Activated CD8-positive, alpha-beta memory T cell treated with anti-CD3 and anti-CD28 coated beads, Interleukin-2, amount 10 ng/mL, durations not matched to agents 7 days and 5 days (primary cell): ENCODE measurements at places on chromosomes 6 and 20.

GRCh38 chr6:30752157-30752927, 8.0 kb upstream of the IER3 start:
- DNase-seq, result no peak

- DNase-seq, result no peak
Measured at GRCh38 chr20:41308290-41308711, 9.2 kb downstream of the ZHX3 start.

- peak; percentile 72 for DNase-seq
Measured at GRCh38 chr20:59253779-59254319, 46.6 kb upstream of the EDN3 start.

GRCh38 chr20:25242231-25242630, 5.7 kb upstream of the PYGB start:
- DNase-seq, result no peak

- DNase-seq, result no peak
Measured at GRCh38 chr20:23269954-23270353, 80.6 kb upstream of the NXT1 start.

GRCh38 chr6:151241853-151242252, 2.1 kb downstream of the AKAP12 start:
- DNase-seq, result no peak

GRCh38 chr6:169700296-169700695, 1.5 kb downstream of the WDR27 start:
- no peak for DNase-seq

- no peak for DNase-seq
Measured at GRCh38 chr6:6452002-6452401, 131.5 kb upstream of the F13A1 start.

DNA sequence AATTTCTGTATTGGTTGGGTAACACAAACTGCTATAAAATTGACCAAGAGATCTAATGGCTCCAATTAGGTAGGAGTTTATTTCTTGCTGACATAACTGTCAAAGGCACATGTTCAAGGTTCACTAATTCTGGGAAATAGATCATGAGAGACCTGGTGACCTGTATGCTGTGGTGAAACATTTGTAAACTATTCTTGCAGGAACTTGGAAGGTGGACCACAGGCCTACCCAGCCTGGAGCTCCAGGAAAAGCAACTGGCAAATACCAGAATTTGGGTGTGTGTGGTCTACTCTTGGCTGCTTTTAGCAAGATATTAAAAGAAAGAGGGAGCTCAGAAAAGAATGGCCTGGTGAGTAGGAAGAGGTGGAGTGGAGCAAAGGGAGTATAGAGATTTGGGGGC, 184.6 kb downstream of the QKI start:
- DNase-seq, result no peak

DNA sequence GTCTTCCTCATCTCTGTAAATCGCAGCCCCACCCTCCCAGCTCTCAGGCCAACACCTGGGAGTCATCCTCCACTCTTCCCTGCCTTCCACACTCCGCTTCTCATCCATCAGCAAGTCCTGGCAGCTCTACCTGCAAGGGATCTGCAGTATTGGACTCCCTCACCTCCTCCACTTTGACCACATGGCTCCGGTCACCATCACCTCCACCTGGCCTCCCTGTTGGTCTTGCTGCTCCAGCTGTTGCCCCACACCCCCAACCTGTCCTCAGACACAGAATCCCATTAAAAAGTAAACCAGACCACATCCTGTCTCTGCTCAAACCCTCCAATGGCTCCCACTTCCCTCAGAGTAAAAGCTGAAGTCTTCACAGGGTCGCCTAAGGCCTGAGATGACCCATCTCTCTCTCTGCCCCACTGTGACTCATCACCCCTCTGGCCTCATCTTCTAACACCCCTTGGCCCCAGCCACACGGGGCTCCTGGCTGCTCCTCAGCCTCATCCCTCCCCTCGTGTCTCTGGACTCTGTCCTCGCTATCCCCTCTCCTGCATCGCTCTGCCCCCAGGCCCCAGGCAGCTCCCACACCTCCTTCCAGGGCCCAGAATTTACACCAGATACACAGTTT, 185.1 kb upstream of the SULF2 start:
- DNase-seq, result no peak

DNA sequence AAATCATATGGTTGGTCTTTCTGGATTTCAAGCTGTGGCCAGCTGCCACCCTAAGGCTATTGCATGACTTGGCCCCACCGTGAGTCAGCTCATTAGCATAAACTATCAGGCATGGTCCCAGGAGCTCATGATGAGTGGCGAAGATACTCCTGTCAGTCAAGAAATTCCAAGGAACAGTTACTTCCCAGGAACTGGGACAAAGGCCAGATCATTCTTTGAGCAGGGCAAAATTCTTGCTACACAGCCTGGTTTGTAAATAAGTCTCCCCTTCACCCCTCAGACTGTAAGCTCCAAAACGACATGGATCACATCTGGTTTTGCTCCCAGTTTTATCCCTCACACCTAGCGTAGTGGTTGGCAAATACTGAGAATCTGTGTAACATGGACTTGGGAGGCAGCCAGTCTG, 33.0 kb upstream of the KIAA1586 start:
- DNase-seq, result no peak

DNA sequence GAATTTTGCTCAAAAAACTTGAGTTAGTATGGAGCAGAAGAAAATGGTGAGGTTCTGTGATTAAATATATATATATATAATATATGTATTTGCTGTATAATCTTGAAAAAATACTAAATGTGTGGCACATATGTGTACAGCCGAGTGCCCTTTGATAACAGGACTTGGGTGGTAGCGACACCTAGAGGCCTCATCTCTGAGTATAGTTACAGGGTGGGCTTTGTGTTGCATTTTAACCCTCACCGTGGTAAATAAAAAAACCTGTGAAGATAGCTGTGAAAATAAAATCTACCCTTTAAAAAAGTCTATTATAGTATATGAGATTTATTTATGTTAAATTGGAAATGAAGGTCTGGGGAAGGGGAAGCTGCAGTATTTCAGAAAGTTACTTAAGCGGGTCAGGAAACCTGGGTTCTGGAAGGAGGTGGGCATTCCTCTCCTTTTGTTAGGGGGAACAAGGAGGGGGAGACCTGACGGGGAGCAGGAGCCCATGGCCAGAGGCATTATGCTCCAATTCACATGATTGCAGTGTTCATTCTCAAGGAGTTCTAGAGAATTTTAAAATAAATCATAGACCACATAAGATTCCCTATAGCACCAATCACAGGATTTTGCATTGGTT, 82.7 kb downstream of the SH3BGRL2 start:
- peak; percentile 46 for DNase-seq

DNA sequence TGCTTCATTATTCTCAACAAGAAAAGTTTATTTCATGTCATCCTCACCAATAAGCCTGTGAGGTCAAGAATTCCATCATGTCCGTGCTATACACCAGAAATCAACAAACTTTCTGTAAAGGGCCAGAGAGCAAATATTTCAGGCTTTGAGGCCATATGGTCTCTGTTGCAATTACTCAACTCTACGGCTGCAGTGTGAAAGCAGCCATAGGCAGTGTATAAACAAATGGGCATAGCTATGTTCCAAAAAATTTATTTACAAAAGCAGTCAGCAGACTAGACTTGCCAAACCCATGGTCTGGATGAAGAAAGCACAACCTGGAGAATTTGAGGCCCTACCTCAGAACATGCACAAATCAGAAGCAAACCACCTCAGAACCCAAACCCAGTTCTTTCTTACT, 118.5 kb downstream of the PCSK2 start:
- DNase-seq, result no peak

GRCh38 chr6:142152746-142153145, 5.7 kb downstream of the VTA1 start:
- no peak for DNase-seq

GRCh38 chr6:143400258-143401067, 50.0 kb downstream of the ADAT2 start:
- no peak for DNase-seq

DNA sequence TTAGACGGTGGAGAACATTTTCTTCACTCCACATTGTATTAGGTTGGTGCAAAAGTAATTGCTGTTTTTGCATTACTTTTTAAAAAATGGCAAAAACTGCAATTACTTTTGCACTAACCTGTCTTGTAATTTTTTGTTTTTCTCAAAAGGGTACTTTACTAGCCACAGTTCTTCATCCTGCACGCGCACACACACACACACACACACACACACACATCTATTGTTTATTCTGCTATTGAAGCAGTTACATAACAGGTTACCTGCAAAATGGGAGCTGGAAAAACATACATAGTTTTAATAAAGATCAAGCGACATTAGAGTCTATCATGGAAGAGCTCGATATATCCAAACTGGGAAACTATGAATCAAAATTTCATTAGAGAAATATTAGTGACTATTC, 235.2 kb downstream of the SIM1 start:
- no peak for DNase-seq

DNA sequence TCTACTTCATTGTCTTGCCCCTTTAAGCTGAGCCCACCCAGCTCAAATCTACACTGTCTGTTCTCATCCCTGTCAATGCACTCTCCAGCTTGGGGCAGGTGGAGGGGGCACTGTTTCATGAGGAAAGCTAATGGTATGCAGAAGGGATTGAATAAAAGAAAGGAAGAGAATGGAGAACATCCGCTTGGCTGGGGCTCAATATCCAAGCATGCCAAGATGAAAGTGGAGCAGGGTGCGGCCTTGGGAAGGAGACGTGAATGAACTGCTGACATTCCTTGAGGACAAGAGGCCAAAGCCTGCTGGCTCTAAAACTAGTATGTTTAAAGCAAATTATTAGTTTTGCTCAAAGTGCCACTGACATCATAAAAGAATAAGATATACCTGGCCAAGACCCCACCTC, 24.2 kb downstream of the AKAP12 start:
- DNase-seq, result no peak

GRCh38 chr20:18090044-18090443, 32.3 kb upstream of the OVOL2 start:
- no peak for DNase-seq

- DNase-seq, result no peak
Measured at GRCh38 chr6:17585766-17586490, 14.2 kb upstream of the FAM8A1 start.

GRCh38 chr6:7008451-7008988, 99.2 kb upstream of the RREB1 start:
- DNase-seq, result no peak

- no peak for DNase-seq
Measured at GRCh38 chr6:15368186-15368585, 122.3 kb downstream of the JARID2 start.

GRCh38 chr20:35005463-35005961, 49.8 kb downstream of the MYH7B start:
- no peak for DNase-seq

GRCh38 chr20:10672624-10673127, 1.1 kb downstream of the JAG1 start:
- DNase-seq, result peak; percentile 75

- no peak for DNase-seq
Measured at GRCh38 chr6:46734867-46735719, at the start of gene PLA2G7. Gene PLA2G7, minus strand, starts transcription at chr6:46735375. Its CDS starts 12,484 bp downstream, at chr6:46722891.

DNA sequence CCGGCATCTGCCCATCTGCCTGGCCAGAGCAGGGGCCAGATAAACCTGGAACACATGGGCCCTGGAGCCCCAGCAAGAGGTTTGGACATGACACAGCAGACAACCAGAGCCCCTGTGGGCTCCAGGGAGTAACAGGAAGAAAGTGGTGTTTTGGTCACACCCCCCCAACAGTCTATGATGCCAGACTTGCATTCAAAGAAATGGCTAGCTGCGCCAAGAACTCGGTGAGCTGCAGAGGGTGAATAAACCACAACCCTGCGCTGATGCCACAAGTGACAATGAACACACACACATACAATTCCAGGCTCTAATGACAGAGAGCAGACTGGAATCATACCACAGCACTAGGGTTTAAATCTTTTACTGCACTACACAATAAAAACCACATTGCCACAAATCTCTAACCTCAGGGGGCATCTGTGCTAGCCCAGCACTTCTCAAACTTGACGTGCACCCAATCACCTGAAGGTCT, 34.0 kb downstream of the TRERF1 start:
- DNase-seq, result peak; percentile 92

GRCh38 chr6:43318011-43318410, 9.4 kb upstream of the CRIP3 start:
- DNase-seq, result no peak

- no peak for DNase-seq
Measured at GRCh38 chr6:11978169-11978987, 33.7 kb upstream of the HIVEP1 start.

- DNase-seq, result no peak
Measured at GRCh38 chr6:157660414-157660813, 162.6 kb upstream of the SNX9 start.

- DNase-seq, result no peak
Measured at GRCh38 chr6:57342148-57342669, 24.8 kb downstream of the PRIM2 start.

GRCh38 chr20:61121661-61122060, 130.4 kb upstream of the CDH4 start:
- DNase-seq, result no peak

DNA sequence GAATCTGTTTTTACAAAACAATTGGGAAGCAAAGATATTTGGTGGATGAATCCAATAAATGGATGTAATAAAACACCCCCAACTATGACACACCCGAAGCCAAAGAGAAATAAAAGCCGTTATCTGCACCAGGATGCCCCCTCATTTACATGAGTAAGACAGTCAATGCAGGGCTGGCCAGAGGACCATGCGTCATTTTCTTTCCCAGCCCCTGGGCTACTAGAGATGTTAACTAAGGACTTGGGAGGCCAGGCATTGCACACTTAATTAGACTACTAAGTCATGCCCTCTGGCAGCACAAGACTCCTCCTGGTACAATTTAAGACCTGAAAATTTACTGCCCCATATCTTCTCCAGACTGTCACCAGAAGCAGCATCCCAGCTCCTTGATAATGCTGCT, 3.2 kb downstream of the LEMD2 start:
- no peak for DNase-seq

- peak; percentile 94 for DNase-seq
Measured at GRCh38 chr20:35305682-35306556, 13.7 kb upstream of the FAM83C start.

DNA sequence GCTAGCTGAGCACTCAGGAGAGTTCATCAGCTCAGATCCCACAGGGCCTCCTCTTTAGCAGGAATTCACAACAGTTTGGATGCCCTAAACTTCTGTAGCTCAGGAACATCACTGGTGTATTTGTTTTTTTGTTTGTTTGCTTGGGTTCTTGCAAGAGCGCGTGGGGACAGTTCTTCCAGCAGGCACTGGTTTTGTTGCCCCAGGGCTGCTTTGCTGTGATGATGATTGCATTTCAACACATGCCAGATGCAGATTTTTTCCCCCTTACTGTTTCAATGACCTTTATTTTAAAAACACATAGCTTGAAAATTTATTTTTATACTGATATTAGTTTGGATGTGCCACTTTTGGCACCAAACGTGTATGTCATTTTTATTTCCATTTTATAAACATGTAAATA, 77.1 kb downstream of the DHX35 start:
- DNase-seq, result no peak

GRCh38 chr6:70423189-70424134, 10.2 kb downstream of the FAM135A start:
- DNase-seq, result no peak

GRCh38 chr20:11406877-11407276, 510.8 kb upstream of the BTBD3 start:
- no peak for DNase-seq
